Stimulated activated CD4-positive, alpha-beta T cell treated with anti-CD3 and anti-CD28 coated beads, Interleukin-15, amount 100 ng/mL, for 1 hour (primary cell): ENCODE measurements at places on chromosomes 5 and 9.

- peak; percentile 60 for DNase-seq
Observed at GRCh38 chr5:73451224-73452130, 2.9 kb upstream of the FOXD1 start.

- no peak for DNase-seq
Observed at GRCh38 chr5:172403189-172403796, 51.0 kb downstream of the SH3PXD2B start.

DNA sequence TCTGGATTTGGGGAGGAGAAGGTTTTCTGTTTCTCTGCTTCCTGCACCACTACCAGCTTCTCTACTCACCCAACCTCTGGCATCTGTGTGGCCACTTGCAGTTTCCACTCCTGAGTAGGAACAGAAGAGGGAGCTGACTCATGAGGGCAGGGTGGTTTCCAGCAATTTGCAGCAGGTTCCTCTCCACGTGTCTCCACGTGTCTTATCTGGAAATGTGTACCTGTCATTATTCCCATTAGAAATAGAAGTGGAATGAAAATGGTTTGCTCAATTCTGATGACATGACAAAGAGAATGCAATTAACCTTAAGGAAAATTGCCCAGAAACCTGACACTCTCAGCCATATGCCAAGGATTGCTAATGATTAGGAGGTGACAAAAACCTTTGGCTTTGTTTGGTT lies 33.0 kb downstream of the EGFLAM start:
- DNase-seq, result no peak

DNA sequence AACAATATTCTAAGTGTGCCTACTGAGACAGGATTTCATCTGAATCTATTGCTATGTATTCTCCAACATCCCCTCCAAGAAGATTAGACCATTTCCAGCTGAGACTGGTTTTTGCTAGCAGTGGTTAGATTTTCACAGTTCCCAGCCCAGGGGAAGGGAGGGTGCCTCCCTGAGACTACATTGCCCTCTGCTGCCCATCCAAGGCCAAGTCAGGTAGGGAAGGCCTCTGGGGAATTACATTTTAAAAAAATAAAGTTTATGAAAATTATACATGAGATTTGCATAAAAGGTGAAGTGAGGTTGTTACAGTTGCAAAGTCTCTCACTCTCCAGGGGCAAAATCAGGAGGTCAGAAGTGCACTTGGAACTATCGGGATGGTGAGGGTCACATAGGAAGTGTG lies 28.0 kb upstream of the SYK start:
- DNase-seq, result no peak

DNA sequence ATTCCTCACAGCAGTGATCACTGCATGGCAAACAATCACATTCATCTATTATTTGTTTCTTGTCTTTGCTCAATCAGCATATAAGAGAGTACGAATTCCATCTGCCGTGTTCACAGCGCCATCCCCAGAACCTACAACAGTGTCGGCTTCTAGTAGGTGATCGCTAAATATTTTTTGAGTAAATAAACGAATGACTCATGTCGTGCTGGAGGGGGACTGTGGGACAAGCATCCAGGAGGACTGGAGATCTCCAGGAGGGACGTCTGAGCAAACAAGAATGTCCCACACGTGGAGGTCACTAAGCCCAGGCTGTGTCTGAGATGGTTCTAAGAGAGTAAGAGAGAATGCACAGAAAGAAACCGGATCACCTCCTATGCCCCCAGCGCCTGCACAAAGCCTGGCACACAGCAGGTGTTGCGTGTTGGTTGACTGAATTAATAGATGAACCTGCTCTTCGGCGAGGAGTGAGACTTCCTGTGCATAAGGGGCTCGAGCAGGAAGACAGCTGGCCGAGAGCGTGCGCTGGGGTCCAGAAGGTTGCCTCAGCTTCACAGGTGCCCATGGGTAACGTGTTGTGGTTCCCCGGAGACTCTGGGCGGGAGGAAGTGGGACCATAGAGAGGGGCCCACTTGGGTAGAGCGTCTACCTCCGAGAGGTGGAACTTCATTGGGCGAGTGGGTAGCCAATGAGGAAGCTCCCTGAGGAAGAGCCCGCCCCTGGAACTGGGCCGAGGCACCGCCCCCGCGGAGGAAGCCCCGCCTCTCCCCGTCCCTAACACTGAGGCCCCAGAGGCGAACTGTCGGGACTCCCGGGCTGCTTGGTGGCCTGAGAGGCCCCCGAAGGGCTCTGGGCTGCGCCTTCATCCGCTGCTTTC lies 193.0 kb downstream of the MELK start:
- peak; percentile 73 for DNase-seq

- DNase-seq, result no peak
Observed at GRCh38 chr5:163867738-163868137, 362.3 kb downstream of the MAT2B start.

DNA sequence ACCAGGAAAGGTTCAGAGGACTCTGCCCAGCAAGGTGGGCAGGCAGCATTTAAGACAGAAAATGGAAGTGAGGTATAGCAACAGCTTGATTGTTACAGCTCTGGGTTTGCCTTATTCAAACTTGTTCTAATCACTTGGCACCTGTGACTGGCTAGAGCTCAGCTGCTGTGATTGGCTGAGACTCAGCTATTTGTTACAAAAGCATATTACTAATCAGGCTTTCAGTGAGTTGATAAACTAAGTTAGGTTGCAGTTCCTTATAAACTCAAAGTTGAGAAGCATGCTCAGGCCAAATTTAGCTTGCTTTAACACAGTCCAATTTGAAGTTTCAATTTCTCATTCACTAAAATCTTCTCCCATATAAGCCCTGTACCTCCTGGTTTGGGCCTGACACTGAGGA lies 56.3 kb downstream of the GDA start:
- no peak for DNase-seq

DNA sequence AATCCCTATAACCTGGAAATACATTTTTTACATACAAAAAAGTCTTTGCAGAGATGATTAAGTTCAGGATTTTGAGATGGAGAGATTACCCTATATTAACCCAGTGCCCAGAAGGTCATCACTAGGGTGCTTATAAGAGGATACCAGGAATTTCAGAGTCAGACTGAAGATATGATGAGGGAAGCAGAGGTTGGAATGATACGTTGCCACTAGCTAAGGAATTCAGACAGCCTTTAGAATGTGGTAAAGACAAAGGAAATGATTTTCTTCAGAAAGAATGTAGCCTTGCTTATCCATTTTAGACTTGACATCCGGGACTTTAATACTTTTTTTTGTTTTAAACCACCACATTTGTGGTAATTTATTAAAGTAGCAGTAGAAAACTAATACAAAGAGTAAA lies 2176.8 kb upstream of the C9orf72 start:
- no peak for DNase-seq

DNA sequence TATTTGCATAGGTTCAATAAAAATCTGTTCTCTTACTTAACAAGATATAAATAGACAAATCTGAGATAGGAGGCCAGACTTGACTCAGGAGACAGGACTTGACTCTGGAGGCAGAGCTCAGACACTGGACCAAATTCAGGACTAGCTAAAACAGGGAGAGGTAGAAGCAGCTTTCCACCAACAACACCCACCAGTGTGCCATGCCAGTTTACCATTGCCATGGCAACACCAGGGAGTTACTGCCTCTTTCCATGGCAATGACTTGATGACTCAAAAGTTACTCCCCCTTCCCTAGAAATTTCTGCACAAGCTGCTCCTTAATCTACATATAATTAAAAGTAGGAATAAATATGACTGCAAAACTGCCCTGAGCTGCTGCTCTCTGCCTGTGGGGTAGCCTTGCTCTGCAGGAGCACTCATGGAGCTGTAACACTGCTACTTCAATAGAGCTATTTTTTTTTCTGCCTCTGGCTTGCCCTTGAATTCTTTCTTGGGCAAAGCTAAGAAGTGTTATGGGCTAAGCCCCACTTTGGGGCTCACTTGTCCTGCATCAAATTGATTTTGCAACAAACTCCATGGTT lies 473.0 kb downstream of the PLK2 start:
- no peak for DNase-seq

DNA sequence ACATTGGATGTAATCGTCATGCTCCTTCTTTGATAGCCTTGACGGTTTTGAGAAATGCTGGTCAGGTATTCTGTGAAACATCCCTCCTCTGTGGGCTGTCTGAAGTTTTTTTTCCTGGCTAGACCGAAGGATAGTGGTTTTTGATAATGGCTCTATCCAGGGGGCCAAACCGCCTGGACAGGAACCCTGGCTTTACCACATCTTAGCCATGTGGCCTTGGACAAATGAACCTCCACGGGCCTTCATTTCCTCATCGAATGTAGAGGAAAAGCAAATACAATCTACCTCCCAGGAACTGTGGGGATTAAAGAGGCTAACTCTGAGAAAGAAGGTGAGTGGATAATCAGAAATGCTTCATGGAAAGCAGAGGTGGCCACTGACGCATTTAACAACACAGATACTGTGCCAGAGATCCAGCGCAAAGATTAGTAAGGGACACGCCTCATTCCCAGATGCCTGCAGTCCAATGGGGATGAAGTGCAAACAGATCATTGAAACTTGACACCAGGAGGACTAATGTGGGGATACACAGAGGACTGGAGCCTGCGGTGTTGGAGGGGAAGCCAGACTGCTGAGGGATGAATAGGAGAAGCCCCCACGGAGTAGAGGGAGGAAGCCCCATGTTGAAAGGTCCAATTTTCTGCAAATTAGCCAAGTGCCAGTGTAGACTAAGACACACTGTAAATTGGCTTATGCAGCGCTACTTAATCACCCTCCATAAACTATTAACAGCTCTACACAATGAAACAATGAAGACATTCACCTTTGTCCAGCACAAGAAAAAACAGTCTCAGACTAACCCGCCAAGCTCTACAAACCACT lies 41.6 kb downstream of the MYO10 start:
- no peak for DNase-seq

- no peak for DNase-seq
Observed at GRCh38 chr5:149299451-149300054, 27.9 kb downstream of the AFAP1L1 start.

DNA sequence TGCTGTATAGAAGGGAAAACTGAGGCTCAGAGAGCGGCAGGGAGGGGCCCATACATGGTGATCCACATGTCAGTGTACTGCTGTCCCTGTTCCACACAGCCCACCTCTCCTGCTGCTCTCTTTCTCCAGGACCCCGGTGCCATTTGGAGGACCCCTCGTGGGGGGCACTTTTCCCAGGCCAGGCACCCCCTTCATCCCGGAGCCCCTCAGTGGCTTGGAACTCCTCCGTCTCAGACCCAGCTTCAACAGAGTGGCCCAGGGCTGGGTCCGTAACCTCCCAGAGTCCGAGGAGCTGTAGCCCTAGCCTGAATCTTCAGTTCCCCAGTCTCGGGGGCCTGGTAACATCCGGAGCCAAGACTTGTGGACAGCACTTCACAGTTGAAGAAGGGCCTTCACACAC lies 15.5 kb downstream of the MYOZ3 start:
- no peak for DNase-seq

DNA sequence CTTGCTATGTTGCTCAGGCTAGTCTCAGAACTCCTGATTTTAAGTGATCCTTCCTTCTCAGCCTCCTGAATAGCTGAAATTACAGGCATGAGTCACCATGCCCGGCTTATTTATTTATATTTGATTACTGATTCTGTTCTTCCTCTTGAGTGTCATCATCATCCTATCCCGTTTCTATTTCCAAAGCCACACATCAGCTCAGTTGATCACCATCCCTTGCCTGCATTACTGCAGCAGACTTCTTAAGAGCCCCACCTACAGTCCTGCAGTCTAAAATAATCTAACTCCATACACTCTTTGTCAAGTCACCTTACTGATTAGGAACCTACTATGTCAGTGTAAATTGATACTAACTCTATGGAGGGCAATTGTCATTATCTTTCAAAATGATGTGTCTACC lies 138.9 kb upstream of the RAI14 start:
- no peak for DNase-seq

DNA sequence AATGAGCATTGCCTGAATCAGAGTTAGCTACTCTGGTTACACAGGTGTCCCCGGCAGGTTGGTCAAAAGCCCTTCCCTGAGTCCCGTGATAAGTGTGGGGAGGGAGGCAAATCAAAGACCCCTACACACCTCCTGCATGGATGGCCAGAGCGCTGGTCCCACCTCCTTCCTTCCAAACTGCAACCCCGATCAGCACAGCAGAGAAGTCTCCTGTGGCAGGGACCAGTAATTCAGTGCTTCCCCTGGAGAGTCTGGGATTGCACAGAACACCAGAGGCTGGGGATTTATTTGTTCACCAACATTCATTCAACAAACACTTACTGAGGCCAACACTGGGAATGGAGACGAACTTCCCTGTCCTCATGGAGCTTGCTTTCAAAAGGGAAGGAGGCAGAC lies 46.2 kb downstream of the NSUN2 start:
- no peak for DNase-seq

- DNase-seq, result peak; percentile 25
Observed at GRCh38 chr9:97468658-97469448, 32.6 kb upstream of the TMOD1 start.

DNA sequence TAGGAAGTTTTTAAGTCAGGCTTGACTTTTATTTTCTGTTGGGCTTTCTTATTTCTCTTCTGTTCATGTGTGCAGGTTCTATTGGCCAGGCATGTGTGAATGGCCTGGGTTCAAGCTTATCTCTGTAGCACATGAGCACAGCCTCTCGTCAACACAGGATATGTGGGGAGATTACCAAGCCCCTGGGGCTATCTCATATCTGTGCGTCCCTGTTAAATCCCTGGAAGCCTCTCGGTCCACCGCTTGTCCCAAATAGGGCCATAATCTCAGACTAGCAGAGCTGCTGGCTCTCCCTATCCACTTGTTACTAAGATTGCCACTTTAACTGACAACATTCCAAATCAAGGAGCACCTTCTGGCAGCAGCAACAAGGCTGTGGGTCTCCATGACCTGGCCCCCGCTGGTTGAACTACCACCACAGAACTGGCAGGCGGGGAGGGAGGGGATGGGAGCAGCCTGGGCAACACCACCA lies 28.4 kb upstream of the EBF1 start:
- DNase-seq, result no peak

GRCh38 chr5:152331006-152331405 lies 74.1 kb downstream of the NMUR2 start:
- no peak for DNase-seq

- no peak for DNase-seq
Observed at GRCh38 chr5:39197556-39197955, 21.8 kb downstream of the FYB1 start.
